ENCODE measurements at places on chromosomes 2 and 18. TPM values are rescaled to one million over a fixed set of nuclear protein-coding genes. Genes with fewer than 3 reads are reported as not detected.

- DNase-seq: no peak
Observed at GRCh38 chr18:13612196-13612997, 114.0 kb downstream of the FAM210A start.

DNA sequence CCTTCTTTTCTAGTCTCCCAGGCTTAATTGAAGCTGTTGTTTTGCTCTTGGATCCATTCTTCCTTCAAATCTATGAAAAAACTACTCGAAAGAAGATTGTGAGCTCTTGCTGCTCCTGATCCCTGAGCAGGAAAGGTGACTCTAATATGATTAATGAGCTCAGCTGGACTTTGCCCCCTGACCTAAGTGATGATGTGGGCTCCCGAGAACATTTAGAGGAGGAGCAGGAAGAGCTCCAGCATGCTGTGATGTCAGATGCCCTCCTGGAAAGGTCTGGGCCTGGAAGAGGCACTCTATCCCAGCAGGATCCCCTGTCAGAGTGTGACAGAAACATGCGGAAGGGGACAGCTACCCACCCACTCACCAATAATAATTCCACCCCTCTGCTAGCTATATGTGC lies 117.9 kb upstream of the PELI1 start:
- DNase-seq: peak; percentile 85

DNA sequence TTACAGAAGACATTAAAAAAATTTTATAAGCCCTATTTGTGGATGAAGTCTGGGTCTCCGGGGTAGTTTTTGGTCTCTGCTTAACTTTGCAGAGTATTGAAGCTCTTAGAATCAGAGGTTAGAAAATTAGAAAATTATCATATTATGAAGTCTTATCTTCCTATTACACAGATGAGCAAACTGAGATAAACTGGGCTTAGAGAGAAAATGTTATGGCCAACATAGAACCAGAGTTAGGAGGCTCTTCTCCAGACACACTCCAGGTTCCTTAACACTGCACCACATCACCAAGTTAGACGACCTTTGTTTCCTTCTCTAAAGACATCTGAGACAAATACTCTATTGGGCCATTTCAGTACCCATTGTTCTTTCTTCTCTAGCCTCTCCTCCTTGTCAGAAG lies 36.7 kb upstream of the NEB start:
- no peak for DNase-seq

DNA sequence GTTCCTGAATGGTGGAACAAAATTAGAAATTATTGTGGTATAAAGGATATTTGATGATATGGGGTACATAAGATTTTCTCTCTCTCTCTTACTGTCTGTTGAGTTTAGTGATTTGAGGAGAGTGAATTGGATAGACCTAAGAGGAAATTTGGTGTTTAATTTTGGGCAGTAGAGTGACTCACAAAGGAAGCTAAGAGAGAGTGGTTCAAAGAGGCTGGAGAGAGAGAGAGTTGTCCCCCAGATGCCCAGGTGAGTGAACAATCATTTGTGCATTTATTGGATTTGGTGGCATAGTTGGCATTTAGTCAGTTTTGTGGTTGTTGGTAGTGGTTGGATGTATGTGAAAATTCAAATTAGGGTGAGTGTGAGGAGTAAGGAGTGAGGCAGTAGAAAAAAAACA lies 56.8 kb downstream of the GPD2 start:
- DNase-seq: no peak

GRCh38 chr18:74623047-74623816 lies 25.6 kb downstream of the ZNF407 start:
- no peak for DNase-seq

The KIDINS220 gene
- 35.5 TPM for total RNA-seq

The TMEM247 gene
- not detected for total RNA-seq

The DYSF gene
- 59.5 TPM for total RNA-seq

The MYCN gene
- total RNA-seq: not detected

The ANO7 gene
- total RNA-seq: 1.6 TPM

The ASTL gene
- total RNA-seq: not detected

Measured in LHCN-M2 (cell line).